ENCODE measurements at places on chromosomes 2 and 18.

- no peak for DNase-seq
Observed at GRCh38 chr2:142834021-142834420, 43.4 kb upstream of the KYNU start.

DNA sequence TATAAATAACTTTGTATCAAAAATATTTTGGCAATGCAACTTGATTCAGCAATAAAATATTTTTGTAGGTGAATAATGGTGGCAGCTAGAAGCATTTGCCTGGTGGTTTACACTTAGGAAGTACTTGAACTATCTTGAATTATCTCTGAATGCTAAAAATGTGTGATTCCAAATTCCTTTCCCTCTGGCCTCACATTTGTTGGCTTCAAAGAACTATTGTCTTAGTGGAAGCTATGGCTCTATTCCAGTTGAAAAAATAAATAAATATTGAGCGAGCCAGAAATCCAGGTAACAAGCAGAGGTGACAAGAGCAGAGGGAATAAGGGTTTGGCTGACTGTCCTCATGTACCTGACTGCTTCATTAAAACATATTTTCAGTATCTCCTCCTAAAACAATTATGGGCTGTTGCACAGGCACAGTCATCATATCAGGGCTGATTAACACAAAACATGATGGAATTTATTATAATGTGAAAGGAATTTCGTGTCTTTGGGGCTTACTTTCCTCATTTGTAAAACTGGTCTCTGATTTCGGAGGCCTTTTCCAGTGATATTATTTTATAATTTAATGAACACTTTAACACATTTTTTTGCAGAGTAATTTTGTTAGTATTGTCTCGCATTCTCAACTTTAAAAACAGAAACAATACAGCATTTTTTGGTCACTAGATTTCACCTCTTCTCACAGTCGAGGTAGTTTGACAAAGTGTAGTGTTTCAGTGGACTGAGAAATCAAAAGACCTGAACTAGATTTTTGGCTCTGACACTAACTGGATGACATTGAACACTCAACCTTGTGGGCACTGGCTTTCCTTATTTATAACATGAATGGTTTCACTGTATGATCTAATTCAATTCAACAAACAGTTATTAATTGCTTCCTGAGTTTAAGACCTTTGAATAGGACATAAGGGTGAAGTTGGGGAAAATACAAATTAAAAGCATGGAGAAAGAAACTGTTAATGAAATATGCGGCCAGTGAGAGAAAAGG is 7.8 kb upstream of the CAVIN2 start:
- DNase-seq = no peak

DNA sequence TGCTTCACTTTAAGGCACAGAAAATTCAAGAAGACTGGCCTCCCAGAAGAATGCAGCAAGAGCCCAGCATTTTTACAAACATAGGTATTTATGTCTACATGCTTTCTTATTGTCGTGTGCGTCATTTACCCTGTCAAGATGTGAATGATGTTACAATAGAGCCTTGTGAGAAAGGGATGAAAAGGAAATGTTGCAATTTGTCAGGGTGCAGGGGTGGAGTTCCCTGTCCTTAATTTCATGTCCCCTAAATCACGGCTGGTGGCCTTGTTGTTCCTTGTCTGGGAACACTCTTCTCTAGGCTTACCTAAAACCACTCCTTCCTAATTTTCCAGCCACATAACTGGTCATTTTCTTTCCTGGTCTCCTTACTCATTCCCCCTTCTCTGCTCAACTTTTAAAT is 194.2 kb downstream of the TXNL1 start:
- no peak for DNase-seq

DNA sequence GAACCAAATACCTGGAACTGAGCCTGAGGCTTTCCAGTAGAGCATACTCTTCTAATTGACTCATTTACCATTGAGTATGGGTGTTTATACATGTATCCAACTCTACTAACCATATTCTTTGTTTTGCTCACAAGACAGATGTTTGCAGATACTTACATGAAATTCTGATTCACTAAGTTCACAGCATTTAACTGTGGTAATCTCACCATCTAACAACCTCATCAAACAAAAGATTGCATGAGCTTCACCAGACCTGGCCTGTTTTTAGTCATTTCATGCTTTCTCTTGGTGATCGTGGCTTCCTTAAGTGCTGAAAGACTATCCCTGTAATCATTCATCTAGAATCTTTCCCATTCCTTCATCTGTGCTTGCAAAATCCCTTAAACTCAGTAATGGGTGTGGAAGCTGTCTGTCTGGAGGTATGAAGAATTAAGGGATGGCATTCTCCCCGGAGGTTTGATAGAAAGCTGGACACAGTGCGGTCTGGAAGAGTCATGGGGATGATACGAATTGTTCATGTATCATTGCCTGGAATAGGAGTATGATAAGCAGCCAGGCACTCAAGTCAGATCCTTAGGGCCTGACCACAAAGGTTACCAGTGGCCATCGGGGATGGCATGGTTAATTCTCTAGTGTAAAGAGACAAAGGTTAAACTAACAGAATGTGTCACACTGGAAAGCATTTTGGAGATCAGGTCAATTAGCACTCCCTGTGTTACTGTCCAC is 42.0 kb upstream of the IL1R1 start:
- DNase-seq = no peak

DNA sequence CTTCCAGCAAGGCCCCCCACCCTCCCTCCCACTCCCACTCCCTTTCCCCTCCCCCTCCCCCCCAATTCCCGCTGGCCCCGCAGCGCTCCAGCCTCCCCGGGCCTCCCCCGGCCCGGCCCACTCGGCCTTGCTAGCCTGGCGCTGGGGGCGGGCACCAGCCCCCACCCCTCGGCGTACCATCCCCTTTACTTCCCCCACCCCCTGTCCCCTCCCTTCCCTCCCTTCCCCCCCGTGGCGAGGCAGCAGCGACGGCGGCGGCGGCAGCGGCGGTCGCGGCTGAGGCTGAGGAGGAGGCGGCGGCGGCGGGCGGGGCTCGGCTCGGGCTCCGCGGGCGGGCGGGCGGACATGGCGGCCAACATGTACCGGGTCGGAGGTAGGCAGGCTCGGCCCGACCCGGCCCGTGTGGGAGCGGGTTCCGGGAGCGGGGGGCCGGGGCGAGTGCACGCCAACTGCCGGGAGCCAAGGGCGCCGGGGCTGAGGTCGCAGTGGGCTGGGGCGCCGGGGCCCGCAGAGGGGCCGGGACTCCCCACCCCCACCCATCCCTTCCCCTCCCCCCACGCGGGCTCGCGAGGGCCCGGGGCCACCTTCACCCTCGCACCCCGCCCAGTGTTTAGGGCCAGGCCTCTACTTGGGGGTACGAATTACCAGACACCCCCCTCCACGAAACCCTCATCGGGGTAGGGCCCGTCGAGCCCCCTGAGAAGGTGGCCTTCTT is at the start of gene MTA3:
MTA3 (plus strand) TSS at position 232 of the 715 bp plus-strand sequence; CDS start at position 346, 114 bp downstream.
- no peak for DNase-seq

GRCh38 chr2:240149943-240150784 is 9.7 kb upstream of the OTOS start:
- no peak for DNase-seq

- DNase-seq = peak; percentile 3
Observed at GRCh38 chr18:4181882-4182568, 273.1 kb downstream of the DLGAP1 start.

- no peak for DNase-seq
Observed at GRCh38 chr18:79736846-79737245, 57.2 kb downstream of the CTDP1 start.

DNA sequence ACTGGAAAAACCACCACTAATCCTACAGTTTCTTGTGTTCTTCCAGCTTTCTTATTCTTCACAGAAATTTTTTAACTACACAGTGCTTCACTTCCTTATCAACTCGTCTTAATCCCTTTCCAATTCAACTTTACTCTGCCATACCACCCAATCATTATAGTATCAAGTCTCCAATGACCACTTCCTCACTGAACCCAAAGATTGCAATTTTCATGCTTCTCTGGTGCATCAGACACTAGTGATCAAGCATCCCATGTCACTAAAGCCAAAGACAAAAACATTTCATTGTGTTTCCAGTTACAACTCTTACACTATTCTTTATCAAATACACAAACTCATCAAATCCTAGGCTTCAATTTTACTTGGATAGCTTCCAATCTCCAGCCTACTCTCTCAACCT is 9.5 kb downstream of the CHAC2 start:
- no peak for DNase-seq

DNA sequence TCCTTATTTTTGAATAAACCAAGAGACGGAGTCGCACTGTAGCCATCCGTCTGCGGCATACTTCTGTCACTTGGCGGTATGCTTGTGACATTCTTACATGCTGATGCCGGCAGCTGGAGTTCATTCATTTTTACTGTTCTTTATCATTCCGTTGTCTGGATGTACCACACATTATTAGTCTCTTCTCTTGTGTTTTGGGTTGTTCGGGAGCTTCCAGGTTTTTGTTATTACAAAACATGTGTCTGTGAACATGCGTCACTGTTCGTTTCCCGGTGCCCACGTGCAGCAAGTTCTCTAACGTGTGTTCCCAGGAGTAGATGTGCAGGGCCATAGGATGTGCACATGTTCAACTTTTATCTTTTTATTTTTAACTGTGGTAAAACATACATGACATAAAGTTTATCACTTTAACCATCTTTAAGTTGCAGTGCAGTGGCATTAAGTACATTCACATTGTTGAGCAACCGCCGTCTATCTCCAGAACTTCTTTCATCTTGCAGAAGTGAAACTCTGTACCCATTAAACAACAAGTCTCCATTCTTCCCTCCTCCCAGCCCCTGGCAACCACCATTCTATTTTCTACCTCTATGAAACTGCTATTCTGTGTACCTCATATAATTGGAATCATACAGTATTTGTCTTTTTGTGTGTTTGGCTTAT is 40.1 kb downstream of the MTCL1 start:
- no peak for DNase-seq

GRCh38 chr18:8554354-8554753 is 54.9 kb upstream of the RAB12 start:
- DNase-seq = no peak

GRCh38 chr2:150981826-150982225 is 279.8 kb downstream of the RBM43 start:
- DNase-seq = no peak

DNA sequence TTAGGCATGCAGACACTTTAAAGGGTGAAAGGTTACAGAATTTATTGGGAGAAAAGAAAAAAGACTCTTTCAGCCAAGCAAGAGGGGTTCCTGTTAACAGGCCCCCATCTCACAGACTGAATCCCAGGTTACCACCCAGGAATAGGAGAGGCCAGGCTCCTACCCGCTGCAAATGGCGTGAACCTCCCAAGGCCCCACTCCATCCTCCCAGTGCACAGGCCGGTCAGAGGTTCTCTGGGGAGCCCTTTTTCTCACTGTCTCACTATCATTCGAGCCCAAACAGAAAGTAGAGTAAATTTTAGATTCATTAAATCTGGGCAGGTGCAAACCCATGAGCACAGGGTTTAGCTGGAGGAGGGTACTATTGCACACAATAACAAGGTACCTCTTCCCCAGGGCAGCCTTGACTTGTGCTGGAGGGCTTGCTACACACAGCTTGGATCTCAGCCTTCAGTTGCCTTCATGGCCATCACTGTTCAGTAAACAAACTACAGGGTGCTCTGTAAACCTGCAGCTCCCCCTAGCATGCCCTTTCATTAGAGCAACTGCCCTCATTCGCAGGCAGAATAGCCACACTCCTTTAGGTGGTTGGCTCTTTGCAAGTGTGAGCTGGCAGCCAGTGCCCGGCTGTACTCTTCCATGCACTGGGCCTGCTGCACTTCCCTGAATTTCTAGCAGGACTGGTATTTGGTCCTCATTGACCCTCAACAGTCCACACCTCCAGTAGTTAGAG is 7.3 kb upstream of the PLEK start:
- DNase-seq = no peak

GRCh38 chr2:237865623-237866041 is 6.2 kb downstream of the RAMP1 start:
- DNase-seq = no peak

- no peak for DNase-seq
Observed at GRCh38 chr2:159152128-159152778, 134.2 kb downstream of the WDSUB1 start.

- DNase-seq = peak; percentile 57
Observed at GRCh38 chr2:195659982-195660890, 3.2 kb downstream of the SLC39A10 start.

- DNase-seq = no peak
Observed at GRCh38 chr2:203673933-203674332, 32.5 kb upstream of the CD28 start.

GRCh38 chr2:67834482-67834881 is 228.3 kb downstream of the C1D start:
- no peak for DNase-seq

DNA sequence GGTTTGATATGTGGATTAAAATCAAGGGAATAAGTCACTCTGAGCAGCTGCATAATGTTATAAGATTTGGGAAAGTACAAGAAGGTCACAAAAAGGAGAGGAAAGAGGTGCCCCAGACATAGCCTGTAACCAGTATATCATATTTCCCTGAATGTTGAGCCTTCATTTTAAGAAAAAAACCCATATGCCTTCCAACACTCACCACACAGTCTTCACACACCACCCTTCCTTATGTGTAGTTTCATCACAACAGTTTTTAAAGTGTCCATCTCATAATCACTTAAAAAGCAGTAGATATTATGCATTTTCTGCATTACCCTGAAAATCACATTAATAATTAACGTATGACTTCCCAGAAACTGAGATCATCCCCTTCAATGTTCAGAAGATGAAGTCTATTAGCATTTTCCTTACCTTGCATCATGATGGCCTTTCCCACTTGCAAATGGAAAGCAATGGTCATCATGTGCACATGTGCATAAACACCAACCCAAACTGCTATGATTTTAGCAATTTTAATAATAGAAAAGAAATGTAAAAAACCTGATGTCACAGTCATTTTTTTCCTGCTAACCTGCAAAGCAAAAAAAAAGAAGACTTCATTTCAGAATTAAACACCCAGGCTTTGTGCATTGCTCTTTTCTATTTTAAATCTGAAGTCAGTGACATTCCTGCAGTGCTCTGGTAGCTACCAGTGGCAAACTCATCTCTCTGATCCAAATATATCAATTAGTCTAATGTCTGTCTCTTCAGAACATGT is 465.0 kb downstream of the SUCLG1 start:
- DNase-seq = no peak

- no peak for DNase-seq
Observed at GRCh38 chr2:199989822-199990221, 34.4 kb downstream of the MAIP1 start.

DNA sequence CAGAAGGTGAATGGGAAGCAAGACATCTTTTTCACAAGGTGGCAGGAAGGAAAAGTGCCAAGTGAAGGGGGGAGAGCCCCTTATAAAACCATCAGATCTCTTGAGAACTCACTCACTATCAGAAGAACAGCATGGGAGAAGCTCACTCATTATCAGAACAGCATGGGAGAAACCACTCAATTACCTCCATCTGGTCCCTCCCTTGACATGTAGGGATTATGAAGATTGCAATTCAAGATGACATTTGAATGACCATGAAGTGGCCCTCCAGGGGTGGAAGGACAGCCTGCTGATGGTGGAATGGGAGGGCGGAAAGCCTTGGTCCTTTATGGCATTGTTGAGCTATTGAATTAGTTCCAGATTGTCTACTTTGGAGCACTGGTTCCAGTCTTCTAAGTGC is 413.0 kb upstream of the MEX3C start:
- DNase-seq = no peak

- DNase-seq = no peak
Observed at GRCh38 chr2:208511016-208511415, 104.4 kb downstream of the PTH2R start.
